NCI-H1417 treated with DMSO at 0.1 percent for 48 hours (cell line): ENCODE measurements at places on chromosomes 1 and 21.

DNA sequence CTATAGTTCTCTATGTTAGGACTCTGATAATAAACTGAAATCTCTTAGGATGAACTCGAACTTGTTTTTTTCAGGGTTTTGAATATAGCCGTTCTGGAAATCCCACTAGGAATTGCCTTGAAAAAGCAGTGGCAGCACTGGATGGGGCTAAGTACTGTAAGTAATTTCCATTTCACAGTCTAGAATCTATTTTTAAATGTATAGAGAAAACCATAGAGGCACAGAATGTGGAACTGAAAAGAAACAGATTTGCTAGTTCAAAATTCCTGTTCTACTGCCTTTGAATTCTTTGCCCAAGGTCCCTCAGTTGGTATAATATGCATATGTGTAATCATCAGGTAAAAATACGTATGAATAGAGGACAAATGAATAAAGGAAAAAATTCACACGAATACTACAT, 4.8 kb downstream of the CTH start:
- DNase-seq: no peak

DNA sequence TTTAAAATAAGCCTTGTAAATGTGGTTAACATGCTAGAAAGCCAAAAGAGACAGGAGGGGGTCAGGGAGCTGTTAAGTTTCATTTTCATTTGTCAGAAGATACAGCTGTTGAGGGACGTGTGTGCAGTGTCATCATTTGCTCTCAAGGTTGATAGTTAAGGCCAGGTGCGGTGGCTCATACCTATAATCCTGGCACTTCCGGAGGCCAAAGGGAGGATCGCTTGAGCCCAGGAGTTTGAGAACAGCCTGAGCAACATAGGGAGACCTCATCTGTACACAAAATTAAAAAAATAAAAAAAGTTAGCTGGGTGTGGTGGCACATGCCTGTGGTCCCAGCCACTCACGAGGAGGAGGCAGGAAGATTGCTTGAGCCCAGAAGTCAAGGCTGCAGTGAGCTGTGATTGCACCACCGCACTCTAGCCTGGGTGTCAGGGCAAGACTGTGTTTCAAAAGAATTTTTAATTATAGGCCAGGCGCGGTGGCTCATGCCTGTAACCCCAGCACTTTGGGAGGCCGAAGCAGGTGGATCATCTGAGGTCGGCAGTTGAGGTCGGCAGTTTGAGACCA, 22.7 kb downstream of the ZBTB8OS start:
- no peak for DNase-seq

DNA sequence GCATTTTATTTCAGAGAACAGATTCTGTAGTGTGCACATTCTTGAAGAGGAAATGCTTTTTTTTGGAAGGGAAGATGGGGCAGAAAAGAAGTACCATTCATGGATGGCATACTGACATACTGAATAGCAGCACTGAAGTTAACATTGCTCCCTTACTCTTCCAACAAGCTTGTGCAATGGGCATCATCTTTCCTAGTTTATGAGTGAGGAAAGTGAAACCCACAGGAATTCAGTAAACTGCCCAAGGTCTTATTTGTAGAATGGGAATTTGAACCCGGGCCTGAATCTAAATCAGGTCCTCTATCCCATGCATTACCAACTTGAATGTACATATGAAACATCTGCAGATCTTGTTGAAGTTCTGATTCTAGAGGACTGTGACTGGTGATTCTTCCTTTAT, 215.7 kb upstream of the FGGY start:
- no peak for DNase-seq

DNA sequence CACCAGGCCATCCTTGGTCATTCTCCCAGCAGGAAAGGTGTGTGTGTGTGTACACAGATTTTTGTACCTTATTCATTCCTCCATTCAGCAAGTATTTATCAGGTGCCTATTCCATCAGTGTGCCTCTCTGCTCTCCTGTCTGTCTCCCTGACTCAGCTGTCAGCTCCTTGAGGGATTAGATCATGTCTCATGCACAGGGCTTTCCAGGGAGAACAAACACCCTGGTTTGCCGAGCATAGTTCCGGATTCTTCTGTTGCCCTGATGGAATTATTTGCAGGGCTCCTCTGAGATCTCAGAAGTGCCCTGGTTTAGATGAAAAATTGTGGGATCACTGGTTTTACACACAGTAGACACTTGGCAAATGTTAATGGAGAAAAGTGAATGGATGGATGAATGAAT, 8.1 kb upstream of the SDHB start:
- DNase-seq: no peak

- no peak for DNase-seq
Measured at GRCh38 chr1:77658271-77658670, 24.2 kb downstream of the ZZZ3 start.

DNA sequence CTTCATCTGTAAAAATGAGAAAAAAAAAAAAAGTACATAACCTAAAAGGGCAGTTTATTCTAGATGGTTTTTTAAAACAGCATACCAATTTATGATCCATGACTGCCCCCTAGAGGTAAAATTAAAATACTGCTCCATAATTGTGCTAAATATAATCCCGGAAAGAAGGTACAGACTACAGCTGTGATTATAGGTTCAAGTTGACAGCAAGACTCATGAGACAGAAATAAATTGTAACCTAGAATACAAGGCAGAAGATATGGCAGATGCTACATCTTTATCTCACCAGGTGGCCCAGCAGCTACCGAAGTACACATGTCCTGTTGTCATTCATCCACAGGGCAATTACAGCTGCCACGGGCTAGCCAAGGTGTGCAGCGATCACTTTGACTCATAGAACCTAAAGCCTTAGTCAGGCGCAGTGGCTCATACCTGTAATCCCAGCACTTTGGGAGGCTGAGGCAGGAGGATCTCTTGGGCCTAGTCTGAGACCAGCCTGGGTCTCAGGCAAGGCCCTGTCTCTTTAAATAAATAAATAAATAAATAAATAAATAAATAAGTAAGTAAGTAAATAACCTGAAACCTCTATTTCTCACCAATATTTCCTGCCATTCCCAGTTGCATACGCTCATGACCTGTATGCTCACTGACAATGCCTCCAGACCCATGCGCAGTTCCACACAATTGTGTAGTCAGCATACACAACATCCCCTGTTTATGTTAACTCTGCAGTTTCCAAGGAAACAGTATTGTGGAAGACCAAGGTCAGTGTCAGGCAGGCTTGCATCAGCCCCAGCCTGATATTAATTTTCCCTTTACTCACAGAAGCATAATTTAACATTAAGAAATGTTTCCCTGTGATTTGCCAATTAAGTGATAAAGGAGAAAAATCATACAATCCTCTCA, 18.3 kb upstream of the PPIE start:
- DNase-seq: peak; percentile 68

- DNase-seq: no peak
Measured at GRCh38 chr1:118866330-118866729, 121.8 kb downstream of the TBX15 start.

- DNase-seq: no peak
Measured at GRCh38 chr1:5455056-5455455, 537.2 kb downstream of the NPHP4 start.

DNA sequence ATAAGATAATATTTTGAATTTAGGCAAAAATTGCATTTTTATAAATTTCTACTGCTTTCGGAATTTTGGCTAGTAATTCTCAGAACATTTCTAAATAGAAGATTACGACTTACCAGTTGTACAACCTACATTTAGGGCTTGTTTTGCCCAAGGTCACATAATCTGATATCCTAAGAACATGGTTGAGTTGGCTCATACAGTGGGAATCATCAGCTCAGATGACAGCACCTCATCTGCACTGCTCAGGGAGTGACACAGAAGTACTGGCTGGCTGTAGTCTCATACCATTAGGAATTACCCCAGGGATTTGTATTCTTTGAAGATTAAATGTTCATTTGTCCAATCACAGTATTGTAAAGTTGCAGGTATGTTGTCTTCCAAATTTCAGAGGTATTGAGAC, 217.6 kb downstream of the ADGRL2 start:
- no peak for DNase-seq

DNA sequence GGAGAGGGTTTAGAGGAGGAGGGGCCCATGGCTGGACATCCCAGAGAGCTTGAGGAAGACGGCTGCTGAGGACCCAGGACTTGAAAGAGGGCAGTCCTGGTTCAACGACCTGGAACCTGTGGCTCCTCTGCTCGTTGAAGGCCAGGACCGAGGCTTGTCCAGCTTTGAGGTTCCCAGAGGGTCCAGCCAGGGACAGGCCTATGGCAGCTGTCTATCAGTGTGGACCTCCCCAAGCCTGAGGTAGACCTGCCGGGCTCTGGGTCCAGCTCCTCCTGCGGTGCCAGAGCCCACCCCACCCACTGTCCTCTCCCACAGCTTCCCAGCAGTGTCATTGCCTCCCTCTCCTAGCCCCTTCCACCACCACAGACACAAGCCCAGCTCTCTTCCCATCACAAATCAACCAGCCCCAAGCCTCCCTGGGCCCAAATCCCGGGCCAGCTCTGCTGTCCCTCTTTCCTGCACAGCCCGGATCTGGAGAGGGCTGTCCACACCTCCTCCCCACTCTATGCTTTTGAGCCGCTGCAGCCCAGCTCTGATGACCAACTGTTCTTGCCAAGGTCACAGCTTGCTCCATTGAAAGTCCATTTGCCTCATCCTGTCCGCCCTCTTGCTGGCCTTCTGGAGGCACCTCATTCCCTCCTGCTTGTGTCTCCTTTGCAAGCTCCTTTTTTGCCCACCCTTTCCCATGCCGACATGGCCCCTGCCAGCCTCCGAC, 48.7 kb upstream of the EDN2 start:
- DNase-seq: no peak

- DNase-seq: no peak
Measured at GRCh38 chr1:245614476-245614875, 459.7 kb downstream of the KIF26B start.

DNA sequence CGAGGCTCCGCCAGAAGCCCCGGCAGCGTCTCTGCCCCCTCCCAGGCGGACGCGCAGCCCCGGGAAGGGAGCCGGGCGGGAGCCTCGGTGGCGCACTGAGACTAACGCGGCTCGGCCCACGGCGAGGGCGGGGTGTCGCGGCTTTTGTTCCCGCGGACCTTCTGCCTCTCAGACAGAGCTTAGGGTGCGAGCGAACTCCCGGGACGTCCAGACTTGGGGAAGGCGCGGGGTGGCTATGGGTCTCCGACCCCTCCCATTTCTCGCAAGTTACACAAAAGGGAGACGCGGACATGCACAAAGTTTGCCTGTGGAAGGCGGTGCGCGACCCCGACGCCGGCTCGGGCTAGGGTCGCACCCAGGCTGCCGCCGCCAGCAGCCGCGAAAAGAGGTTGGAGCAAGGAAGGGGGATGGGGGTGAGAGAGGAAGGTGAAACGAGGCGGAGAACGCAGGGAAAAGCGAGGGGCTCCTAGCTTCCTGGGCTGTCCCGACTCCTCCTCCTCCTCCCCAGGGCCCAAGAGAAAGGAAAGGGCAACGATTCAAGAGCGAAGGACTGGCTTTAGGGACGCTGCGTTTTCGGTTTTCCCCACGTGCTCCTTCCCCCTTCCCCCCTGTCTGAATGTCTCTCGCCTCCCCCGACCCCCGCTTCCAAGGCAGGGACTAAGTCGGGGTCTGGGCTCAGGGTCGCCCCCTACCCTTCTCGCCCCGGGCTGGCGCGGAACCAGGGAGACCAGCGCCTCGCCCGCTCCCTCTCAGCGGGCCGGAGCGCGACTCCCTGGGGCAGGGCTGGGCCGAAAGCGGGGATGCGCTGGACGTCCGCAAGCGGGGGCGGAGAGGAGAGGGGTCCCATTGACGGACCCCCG, 729 bp downstream of the APP start:
- peak; percentile 30 for DNase-seq

- DNase-seq: no peak
Measured at GRCh38 chr21:31064803-31065202, 26.5 kb upstream of the KRTAP19-8 start.

- no peak for DNase-seq
Measured at GRCh38 chr1:233904633-233905415, at the start of gene SLC35F3. Gene SLC35F3, plus strand, starts transcription at chr1:233904676.

DNA sequence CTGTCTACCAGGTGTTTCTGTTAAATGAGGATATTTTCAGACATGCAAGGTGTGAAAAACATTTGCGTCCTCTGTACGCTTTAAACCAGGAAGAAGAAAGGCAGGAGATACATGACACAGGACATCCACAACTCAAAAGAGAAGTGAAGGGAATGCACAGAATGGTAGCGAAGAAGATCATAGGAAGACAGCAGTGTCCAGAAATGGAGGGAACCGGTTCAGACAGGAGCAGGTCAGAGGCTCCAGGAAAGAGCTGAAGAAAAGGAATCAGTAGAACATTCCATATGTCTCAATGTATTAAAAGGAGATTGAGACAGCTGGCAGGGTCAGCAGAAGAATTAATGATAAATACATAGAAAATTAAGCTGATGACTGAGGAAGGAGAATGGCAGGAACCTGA, 190.9 kb downstream of the CDC7 start:
- DNase-seq: no peak

- no peak for DNase-seq
Measured at GRCh38 chr1:50271337-50271736, 151.9 kb downstream of the DMRTA2 start.

- DNase-seq: no peak
Measured at GRCh38 chr1:247966532-247967204, 1.6 kb downstream of the OR2AK2 start.

GRCh38 chr1:201882665-201883132, 6.0 kb upstream of the SHISA4 start:
- DNase-seq: no peak

- no peak for DNase-seq
Measured at GRCh38 chr1:235101558-235102258, 26.9 kb downstream of the TOMM20 start.

- no peak for DNase-seq
Measured at GRCh38 chr1:18893120-18893519, 9.2 kb downstream of the ALDH4A1 start.

GRCh38 chr1:173433751-173434326, 43.3 kb upstream of the PRDX6 start:
- DNase-seq: no peak

DNA sequence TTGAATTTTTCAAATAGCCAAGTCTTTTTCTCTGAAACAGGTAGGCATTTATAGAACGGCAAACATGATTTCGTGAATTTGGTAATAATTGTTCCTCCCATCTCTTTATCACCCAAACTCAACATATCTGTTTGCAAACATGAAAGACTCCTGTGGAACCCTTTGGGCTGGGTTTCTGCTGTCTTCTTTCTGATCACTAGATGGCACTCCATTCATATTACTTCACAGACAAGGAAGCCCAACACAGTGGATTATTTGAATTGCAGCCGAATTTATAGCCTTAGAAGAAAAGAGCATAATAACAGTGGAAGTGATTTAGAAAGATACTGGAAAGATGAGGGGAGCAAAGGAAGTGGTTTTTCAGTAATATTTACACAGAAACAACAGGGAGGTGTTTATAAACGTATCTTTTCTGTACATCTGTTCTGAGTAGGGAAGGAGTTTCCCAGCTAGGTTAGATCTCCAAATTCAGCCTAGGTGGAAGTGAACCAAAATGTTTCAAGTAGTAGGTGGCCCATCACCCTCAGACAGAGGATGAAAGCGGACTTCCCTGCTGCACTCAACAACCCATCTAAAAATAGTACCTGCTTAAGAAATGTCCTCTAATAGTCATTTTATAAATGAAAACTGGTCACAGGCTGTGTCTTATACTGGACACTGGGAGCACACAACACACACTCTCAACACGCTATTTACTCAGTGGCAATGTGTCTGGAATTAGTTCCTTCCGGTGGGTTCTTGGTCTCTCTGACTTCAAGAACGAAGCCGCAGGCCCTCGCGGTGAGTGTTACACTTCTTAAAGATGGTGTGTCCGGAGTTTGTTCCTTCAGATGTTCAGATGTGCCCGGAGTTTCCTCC, 67.6 kb downstream of the MAP3K21 start:
- peak; percentile 48 for DNase-seq

- no peak for DNase-seq
Measured at GRCh38 chr1:153976819-153977249, 640 bp downstream of the JTB start.
